ENCODE measurements at places on chromosomes 2 and 18.

DNA sequence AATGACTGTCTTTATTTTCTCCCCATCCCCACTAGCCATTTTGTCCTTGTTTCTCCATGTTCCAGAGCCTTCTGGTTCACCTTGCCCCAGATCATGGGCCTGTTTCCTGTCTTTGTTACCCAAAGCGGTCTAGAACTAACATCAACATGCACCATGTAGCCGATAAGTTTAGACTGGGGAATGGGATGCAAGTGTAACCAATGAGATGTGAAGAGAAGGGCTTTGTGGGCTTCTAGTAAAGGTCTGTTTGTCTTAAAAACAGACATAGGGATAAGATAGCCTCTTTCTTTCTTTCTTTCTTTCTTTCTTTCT lies 25.7 kb downstream of the INPP5D start:
- DNase-seq, result no peak

GRCh38 chr2:238786792-238787490 lies 60.9 kb upstream of the TWIST2 start:
- no peak for DNase-seq

DNA sequence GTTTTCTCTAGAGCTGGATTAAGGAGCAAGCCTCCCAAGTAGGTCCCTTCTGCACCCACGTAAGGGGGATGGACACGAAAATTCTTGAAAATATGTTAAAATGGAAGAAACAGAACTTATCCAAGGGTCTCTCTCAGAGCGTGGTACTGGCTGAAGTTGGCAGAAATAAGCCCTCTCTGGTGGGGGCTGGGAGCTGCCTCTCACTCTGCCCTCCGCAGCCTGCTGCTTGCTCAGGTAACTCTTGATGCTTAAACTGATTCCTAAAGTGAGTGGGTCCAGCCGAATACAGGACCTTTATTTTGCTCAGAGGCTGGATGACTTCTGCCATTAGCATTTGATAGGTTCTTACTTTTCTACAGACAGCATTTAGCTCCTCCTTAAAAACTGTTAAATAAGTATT lies 78.1 kb downstream of the SPHKAP start:
- no peak for DNase-seq

- no peak for DNase-seq
These were observed 27.5 kb upstream of the MCFD2 start for GRCh38 chr2:46942891-46943626.

- DNase-seq, result no peak
These were observed 9.6 kb downstream of the RRM2 start for GRCh38 chr2:10132043-10132575.

- DNase-seq, result peak; percentile 1
These were observed 18.9 kb upstream of the THOC1 start for GRCh38 chr18:286515-287310.

GRCh38 chr2:30664761-30665358 lies 142.4 kb downstream of the CAPN13 start:
- DNase-seq, result no peak

DNA sequence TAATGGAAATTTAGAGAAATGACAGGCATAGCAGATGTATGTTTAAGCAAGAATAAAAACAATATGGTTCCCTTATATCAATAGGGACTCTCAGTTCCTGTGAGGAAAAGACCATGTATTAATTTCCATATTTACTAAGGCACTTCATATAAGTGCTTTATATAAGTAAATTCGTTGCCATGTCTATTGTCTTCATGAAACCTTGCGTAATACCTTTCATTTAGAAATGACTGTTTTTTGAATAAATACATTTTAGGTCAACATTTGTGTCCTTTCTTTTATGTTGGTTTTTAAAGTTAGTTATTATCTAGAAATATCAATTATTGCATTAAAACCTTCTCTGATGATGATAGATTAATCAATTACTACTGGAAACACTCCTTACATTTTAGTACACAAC lies 83.3 kb downstream of the KCNS3 start:
- no peak for DNase-seq

- no peak for DNase-seq
These were observed 3.4 kb downstream of the ACVR1C start for GRCh38 chr2:157625296-157625695.

DNA sequence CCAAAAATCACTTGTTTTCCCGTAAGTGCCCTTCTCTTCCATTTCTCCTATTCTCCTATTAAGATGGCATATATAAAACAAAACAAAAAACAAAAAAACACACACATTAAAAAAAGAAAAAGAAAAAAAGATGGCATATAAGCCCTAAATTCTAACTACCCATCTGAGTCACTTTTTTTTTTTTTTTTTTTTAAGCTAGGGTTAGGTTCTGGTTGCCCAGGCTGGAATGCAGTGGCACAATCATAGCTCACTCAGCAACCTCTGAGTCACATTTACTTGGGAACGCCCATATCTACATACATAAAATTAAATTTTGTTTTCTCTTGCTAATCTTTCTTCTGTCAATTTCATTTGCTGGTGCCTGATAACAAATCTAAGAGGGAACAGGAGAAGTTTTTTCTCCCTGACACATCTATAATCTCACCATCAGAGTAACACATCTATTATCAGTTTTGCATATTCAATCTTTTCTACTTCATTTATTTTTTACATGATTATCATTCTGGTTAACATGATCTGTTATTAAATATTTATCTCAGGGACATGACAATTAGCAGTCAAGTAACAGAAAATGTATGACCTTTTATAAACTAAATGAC lies 52.1 kb downstream of the EEF1B2 start:
- no peak for DNase-seq

DNA sequence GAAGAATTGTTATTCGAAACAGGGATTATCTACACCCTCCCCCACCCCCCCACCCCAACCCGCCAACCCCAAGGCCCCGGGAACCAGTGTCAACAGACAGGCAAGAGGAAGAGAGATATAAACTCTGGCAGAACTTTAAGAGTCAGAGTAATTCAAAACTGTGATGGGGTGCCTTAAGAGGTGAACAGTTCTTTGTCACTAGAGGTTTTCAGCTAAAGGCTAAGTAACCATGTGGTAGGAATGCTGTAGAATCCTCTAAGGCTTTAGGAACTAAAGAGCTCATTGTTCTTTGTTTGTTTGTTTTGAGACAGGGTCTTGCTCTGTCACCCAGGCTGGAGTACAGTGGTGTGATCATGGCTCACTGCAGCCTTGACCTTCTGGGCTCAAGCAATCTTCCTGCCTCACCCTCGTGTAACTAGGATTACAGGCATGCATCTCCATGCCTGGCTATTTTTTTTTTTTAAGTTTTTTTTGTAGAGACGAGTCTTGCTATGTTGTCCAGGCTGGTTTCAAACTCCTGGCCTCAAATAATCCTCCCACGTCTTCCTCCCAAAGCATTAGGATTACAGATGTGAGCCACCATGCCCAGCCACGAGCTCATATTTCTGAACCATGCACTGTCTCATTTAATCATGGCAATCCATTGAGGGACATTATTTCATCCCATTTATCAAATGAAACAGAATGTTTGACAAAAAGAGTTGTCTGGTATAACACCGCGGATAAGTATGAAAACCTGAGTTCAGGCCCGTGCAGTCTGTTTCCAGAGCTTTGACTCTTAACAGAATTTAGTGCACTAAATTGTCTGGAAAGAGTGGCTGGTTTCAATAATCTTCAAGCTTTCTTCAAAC lies 20.8 kb upstream of the TMEM17 start:
- no peak for DNase-seq

DNA sequence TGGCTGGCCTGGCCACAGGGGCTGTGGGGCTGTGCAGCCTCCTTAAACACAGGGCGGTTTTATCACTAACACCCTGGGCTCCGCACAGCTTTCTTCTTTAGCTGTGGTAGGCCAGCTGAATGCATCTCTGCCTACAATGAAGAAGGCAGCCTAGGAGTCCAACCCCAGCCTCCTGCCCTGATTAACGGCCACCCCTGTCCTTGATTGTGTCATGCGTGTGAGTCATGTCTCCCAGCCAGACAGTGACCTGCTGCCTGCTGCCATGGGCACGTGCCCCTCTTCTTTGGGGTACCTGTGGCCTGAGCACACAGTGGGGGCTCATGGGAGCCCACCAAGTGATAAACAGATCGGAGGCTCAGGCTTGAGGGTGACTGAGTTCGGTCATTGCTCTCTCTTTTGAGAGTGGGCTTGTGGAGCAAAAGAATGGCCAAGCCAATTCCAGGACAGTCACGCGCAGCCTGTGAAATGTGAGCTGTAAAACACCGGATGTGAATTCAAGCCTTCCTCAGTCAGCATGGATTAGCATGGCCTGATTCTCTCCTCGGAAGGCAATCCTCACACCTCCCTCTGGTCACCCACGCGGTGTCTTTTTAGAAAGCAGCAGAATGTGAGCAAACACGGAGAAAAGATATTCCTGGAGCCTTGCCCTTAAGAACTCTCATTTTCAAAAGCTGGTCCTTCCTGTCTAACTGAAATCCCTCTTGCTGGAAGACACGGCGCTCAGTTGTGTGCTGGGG lies 144.1 kb downstream of the CELF4 start:
- no peak for DNase-seq

DNA sequence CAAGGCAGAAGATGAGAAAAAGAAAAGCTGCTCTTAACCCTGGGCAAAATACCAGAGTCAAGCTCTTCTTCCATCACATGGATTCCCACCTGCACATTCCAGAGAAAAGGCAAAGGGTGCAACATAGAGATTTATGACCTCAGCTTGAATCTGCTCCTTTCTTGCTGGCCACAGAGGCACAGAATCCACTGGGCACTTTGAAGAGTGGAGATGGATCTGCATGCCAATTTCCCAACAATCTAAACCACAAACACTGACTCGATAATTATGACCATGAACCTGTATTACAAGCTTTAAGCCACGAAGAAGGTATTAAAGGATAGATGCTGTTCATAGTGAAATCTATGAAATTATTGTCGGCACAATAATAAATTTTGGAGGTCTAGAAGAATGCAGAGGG lies 237.3 kb downstream of the PID1 start:
- DNase-seq, result no peak

DNA sequence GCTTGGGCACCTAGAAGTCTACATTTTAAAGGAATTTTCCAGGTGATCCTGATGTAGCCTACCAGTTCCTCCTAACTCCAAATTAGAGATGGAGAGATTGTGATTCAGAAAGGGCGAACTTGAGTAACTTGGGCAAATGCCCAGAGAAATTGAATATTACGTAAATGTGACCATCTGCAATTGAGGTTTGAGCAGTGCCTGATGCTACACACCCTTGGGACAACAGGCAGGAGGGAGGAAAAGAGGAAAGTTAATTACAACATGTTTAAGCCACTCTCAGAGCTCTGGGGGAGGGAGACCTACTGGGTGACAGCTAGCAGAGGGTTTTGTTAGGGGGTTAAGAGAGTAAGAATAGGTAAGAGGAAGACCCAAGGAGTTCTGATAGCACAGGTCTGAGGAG lies 208.9 kb downstream of the LPIN1 start:
- no peak for DNase-seq

DNA sequence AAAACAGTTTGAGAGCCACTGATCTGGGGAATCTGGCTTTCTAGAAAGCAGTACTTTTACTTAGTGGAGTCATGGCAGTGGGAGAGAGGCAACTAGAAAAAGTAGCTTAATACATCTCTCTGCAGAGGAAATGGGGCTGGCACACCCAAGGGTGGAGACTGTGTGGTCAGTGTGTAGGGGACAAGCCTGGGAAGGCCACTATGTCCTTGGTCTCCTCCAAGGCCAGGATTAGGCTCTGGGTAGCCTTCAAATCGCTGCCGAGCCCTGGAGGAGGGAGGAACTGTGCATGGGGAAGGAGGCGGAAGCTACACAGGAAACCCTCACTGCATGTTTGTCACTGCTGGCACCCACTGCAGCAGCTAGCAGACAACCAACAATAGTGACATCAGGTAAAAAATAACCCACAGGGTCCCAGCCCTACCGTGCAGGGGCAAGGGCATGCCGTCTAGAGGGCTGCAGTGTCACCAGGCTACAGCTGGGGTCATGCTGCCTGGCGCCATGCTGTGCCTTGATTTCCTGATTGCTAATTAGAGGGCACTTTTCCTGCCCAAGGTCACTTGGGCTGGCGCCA lies 34.8 kb downstream of the LBH start:
- DNase-seq, result no peak

- DNase-seq, result no peak
These were observed 83.8 kb downstream of the MGAT5 start for GRCh38 chr2:134337631-134338030.

GRCh38 chr18:2534906-2535305 lies 36.4 kb downstream of the METTL4 start:
- no peak for DNase-seq

- DNase-seq, result no peak
These were observed 28.2 kb upstream of the NARS1 start for GRCh38 chr18:57649556-57650500.

DNA sequence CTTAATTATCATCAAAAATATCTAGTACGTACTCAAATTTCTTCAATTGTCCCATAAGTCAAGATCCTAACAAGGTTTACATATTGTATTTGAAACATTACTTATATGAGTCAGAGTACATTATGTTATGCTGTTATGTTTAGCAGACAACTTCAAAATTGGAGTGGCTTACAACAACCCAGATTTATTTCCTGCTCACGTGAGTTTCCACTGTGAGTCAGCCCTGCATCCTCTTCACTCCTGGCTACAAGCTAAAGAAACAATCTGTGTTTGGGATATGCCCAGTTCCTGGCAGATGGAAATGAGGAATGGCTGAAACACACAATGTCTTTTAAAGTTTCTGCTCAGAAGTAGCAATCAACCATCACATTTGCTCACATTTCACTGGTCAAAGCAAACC lies 31.5 kb upstream of the TANC1 start:
- DNase-seq, result no peak

GRCh38 chr2:15955232-15955988 lies 15.1 kb downstream of the MYCN start:
- DNase-seq, result no peak

DNA sequence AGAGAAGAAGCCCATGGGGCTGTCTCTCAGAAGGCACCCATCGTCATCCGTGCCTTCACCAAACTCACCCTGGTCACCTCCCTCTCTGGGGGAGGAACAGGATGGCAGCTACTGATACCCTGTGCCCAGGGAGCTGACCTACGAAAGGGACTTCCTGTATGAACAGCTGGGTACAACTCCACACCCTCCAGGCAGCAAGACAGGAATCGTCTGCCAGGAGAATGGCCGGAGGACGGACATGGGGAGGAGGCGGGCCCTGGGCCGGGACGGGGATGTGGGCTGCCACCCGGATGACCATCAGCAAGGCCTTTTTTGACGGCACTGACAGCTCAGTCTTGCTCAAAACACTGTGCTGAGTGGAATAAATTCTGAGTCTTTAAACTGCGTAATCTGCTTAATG lies 243.6 kb downstream of the HDAC4 start:
- no peak for DNase-seq

DNA sequence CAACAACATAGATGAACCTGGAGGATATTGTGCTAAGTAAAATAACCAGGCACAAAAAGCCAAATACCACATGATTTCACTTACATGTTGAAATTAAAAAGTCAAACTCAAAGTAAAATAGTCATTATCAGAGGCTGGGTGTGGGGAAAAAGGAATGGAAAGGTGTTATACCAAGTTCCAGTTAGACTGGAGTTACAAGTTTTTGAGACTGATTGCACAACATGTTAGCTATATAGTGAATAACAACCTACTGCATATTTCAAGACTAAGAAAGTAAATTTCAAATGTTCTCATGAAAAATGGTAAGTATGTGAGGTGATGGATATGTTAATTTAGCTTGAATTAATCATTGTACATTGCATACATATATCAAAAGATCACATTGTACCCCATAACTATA lies 116.8 kb upstream of the HNMT start:
- DNase-seq, result no peak
